ENCODE measurements at places on chromosomes 2 and 18.

GRCh38 chr2:167942366-167943081 lies 304.9 kb downstream of the STK39 start:
- no peak for DNase-seq

GRCh38 chr2:9707611-9708160 lies 76.9 kb upstream of the YWHAQ start:
- no peak for DNase-seq

DNA sequence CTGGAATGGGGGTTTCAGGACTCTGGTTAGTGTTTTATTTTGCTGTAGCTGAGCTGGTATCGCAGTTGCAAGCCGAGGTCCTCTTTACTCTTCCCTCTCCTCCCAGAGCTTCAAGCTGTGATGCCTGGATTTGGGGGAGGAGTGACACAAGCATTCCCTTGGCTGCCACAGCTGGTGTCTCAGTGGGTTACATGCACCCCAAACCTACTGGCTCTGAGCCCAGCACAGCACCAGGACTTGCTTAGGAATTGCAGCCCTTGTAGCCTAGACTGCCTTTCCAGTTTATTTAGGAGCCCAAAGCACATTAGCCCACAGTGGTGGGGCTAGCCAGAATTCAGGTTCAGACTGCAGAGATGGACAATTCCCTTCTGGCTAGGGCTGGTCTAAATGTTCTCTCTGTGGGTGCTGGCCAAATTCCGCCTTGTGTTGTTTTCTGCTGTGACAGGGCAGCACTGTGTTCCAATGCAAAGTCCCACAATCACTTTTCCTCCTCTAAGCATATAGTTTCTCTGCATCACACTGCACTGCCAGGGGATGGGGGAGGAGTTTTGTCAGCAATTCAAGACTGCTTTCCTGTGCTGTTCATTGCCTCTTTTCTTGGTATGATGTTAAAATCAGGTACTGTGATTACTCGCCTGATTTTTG lies 122.8 kb downstream of the SLC4A10 start:
- DNase-seq: no peak

GRCh38 chr2:195967336-195967735 lies 101.3 kb downstream of the DNAH7 start:
- no peak for DNase-seq

DNA sequence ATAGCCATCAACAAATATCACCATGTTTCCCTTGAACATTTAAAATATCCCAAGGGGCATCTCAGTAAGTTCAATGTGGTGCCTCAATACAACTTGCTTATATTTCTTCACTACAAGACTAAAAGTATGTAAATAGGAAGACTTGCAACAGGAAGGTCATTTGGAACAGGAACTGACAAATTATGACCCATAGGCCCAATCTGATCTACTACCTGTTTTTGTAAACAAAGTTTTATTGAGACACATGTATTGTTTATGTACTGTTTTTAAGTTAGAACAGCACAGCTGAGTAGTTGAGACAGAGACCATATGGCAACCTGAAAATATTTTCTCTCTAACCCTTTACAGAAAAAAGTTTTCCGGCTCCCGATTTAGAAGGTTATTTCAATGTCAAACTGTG lies 154.8 kb upstream of the TFPI start:
- DNase-seq: no peak

- peak; percentile 70 for DNase-seq
These were observed 8.7 kb upstream of the TXNDC2 start for GRCh38 chr18:9876867-9877654.

DNA sequence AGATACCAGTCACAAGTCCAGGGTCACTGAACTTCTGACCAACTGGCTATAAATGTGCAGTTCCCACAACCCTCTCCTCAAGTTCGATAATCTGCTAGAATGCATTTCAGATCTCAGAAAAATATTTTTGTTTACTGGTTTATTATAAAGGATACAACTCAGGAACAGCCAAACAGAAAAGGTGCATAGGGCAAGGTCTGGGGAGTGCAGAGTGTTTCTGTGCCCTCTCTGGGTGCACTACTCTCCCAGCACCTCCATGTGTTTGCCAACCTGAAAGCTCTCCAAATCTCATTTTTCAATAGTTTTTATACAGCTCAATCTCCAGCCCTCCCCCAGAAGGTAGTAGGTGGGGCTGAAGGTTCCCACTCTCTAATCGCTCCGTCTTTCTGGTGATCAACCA lies 85.2 kb downstream of the SKA1 start:
- no peak for DNase-seq

DNA sequence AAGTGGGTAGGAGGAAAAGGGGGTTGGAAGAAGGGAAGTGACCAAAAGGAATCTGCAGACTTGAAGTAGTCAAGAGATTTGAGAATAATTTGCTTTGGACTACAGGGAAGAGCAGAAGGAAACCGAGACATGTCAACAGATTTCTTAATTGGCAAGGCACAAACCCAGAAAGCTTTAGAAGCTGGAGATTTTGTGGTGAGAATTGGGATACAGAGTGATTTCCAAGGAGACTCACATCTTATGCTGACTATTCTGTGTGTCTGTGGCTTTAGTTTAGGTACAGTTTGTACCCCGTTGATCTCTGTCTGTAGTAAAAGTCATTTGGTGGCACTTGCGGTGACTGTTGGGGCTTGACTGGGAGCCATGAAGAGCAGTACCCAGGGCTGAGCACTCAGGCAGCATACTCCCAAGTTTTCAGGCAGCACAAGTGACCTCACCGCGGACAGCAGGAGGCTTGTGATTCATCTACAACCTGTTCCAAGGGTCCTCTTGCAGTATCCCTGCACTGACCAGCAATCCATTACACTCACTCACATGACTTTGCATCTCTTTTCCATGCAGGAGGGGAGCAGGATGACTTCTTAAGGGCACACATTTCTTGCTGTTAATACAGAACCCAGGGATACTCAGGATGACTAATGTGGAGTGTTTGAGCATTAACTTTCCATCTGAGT lies 97.1 kb upstream of the TNP1 start:
- no peak for DNase-seq

DNA sequence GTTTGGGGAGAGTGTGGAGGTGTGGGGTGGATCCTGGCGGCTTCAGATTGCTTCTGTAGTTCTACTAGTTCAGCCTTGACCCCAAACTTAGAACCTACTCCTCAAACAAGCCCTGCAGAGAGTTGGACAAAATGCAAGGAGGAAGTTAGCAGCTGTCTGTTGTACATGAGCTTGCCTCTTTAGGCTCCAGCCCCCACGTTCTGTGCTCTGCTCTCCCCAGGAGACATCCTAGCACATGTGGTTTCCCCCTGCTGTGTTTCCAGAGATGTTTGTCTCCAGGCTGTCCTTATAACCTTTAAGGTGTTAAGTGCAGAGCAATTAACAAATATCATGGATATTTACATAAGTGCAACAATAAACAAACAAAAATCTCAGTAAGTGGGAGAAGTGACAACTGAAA lies 111.1 kb downstream of the ACOXL start:
- no peak for DNase-seq

- no peak for DNase-seq
These were observed 905.1 kb downstream of the NRXN1 start for GRCh38 chr2:50126845-50127244.

DNA sequence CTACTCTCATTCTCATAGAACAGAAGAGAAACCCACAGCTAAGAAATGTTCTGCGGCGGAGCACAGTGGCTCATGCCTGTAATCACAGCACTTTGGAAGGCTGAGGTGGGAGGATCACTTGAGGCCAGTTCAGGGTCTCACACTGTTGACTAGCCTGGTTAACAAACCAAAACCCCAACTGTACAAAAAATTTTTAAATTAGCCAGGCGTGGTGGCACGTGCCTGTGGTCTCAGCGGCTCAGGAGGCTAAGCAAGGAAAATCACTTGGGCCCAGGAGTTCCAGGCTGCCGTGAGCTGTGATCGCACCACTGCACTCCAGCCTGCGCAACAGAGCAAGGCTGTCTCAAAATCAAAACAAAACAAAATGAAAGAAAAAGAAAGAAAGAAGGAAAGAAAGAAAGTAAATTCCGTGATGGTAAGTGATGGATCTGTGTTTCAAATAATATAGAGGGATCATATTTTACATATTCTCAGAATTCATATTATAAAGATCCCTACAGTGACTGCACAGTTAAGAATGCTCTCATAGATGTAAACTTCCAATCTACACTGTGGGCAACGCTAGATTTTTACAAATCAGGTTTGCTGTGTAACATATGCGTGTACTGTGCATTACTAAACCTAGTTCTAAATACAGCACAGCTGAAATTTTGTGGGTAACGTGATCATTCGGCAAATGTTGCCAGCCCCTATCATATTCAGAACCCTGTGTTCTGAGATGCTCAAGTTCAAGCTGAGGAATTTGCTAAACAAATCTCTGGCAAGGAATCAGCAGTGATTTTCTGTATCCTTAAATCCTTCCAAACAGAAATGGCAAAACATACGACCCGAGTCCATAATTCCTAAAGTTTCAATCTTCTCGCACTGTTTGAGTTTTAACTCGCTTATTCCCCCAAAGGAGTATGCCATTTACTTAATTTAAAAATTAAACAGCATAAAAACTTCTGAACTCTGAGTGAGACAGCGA lies 1.2 kb upstream of the RAB12 start:
- no peak for DNase-seq

GRCh38 chr2:178282075-178282815 lies 87.9 kb downstream of the OSBPL6 start:
- DNase-seq: no peak

DNA sequence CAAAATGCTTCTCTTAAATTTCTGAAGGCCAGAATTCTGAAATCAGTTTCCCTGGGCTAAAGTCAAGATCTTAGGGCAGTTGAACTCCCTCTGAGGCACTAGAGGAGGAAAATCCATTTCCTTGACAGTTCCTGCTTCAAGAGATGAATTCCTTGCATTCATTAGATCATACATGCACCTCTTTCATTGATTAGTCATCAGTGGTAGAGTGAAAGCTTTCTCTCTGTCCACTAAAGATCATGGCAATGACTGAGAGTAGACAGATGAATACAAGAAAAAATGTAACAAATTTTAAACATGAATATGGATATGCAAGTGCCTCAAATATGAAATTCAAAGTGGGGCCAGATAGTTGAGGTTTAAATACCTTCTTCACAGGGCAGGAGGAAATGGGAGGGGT lies 693.4 kb upstream of the TMEFF2 start:
- no peak for DNase-seq

DNA sequence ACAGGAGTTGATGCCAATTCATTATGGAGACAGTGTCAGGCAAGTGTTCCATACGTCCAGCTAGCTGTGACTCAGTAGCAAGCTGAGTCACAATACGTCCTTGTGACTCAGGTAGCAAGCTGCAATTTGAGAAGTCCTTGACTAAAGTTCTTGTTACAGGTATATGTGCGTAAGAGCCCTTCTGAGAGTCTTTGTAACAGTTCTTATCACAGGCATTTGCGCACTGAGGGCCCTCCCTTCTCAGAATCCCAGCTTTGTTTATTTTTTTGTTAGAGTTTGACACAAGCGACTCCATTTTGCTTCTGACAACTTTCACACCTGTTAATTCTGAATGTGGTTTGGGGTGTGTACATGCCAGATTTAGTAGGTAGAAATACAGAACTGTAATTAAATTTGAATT lies 20.1 kb upstream of the ACMSD start:
- no peak for DNase-seq

DNA sequence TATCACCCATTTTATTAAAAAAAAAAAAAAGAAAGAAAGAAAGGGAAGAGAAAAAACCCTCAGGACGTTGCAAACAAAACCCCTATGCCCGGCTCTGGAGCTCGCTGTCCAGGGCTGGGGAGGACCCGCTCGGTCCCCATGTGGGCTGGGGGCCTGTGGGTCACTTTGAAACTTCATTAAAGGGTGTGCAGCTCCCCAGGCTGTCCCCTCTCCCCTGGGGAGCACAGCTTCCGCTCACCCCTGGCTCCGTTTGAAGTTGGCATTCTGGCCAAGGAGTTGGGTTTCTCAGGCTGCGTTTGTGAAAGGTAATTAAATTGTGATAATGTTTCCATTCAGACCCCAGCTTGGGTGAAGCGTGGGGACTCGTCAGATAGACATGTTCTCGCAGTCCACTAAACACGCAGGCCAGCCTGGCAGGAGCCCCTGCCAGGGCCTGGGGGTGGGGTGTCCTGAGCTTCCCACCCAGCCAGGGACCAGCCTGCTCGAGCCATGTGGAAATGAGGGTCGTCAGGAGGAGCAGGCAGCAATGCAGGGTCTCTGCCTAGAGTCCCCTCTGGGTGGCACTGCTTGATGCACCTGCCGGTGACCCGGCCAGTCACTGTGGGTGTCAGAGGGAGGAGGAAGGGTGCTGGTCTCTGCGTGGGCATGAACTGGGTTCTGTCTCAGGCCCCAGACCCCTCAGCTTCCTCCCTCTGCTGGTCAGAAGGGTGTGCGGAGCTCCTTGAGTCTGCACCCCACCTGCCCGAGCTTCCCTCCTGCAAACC lies 166.2 kb downstream of the INHBB start:
- DNase-seq: no peak

DNA sequence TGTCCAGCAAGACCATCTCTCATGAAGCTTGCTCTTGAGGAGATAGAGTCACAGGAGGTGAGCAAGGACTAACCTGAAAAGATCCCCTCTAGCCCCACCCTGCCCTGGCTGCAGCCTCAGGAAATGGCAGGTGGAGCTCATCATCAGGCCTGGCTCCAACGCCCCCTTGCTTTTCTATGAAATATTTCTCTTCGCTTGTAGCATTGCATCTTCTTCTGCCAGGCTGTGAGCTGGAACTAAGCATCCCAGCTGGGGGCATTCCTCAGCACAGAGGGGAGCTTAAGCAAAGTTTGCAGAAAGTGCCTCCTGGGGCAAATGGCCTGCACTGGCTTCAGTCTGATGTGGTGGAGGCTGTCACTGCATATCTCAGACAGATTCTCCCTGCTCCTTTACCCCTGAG lies 90.1 kb upstream of the LGALSL start:
- no peak for DNase-seq

GRCh38 chr2:9392898-9393765 lies 30.2 kb downstream of the ITGB1BP1 start:
- no peak for DNase-seq

- DNase-seq: no peak
These were observed 525.1 kb upstream of the FAM98A start for GRCh38 chr2:34123996-34124785.

DNA sequence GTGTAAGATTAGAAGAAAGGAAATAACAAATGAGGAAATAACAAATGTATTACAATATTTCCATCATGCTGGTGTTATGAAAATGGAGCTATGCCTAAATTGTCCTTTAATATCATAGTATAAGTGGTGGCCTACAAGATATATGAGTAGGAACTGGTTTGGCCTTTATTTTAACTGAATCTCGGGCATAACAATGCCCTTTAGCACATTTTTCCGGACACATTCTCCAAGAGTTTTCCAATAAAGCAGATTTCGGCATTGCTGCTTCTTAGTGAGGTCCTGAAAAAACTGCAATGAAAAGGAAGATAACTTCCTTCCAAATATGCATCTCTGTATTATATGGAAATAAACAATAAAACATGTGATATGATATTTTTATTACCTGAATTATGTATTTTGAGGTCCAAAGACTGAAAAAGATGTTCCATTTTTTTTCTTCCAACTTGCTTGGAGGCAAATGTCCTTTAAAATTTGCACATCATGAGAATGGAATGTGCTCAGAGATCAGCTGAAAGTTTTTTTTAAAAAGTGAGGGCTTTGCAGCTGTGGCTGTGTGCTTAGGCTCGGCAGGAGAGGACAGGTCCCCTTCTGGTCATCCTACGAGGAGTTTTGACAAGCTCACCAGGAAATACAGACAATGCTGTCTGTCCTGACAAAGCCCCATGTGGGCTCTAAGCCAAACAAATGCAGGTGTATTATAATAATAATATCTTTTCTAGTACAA lies 132.3 kb upstream of the RND3 start:
- DNase-seq: peak; percentile 56

GRCh38 chr2:106537791-106538191 lies 50.6 kb downstream of the CD8B2 start:
- no peak for DNase-seq

Data from AG20443 (cell line).